ENCODE measurements at places on chromosomes 1 and 21. TPM values are rescaled to one million over a fixed set of nuclear protein-coding genes. Genes with fewer than 3 reads are reported as not detected.

GRCh38 chr1:33094971-33095604, 14.1 kb downstream of the AZIN2 start:
- peak; percentile 69 for DNase-seq

GRCh38 chr1:44640200-44640853, 34.0 kb downstream of the TMEM53 start:
- DNase-seq, result no peak

GRCh38 chr1:117598489-117598888, 7.4 kb upstream of the TENT5C start:
- DNase-seq, result no peak

TSSK3 gene
- polyA plus RNA-seq, result not detected

DIO1 gene
- polyA plus RNA-seq, result not detected

MRPL24 gene
- 91.4 TPM for polyA plus RNA-seq

PFDN2 gene
- 121 TPM for polyA plus RNA-seq

GRCh38 chr1:41487126-41488039, 2.9 kb upstream of the EDN2 start:
- DNase-seq, result peak; percentile 17

GRCh38 chr1:221234791-221235190, 355.5 kb downstream of the HLX start:
- peak; percentile 16 for DNase-seq

- DNase-seq, result peak; percentile 96
Observed at GRCh38 chr1:54273092-54273794, 73.3 kb downstream of the MRPL37 start.

GRCh38 chr1:5739561-5740078, 252.6 kb downstream of the NPHP4 start:
- DNase-seq, result no peak

- DNase-seq, result peak; percentile 60
Observed at GRCh38 chr1:78045926-78046778, at the start of gene GIPC2. Gene GIPC2 (plus strand): TSS chr1:78045966. CDS start chr1:78046095, 129 bp downstream.

- no peak for DNase-seq
Observed at GRCh38 chr1:114328361-114328904, 174.8 kb upstream of the SYT6 start.

IFNLR1 gene
- polyA plus RNA-seq, result not detected

IGSF3 gene
- polyA plus RNA-seq, result 0.08 TPM

DNA sequence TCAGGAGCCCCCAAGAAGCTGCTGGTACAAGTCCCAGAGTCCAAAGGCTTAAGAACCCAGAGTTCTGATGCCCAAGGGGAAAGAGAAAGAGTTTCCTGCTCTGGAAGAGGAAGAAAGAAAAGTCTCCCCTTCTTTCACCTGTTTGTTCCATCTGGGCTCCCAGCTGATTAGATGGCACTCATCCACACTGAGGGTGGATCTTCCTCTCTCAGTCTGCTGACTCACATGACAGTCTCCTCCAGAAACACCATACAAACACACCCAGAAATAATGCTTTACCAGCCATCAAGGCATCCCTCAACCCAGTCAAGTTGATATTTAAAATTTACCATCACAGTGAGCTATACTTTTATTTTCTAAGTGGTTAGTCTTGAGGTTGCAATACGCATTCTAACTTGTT, 257.9 kb downstream of the PAPPA2 start:
- peak; percentile 12 for DNase-seq

LCE2B gene
- not detected for polyA plus RNA-seq

- no peak for DNase-seq
Observed at GRCh38 chr1:42748021-42748420, 8.0 kb upstream of the CLDN19 start.

CTSS gene
- polyA plus RNA-seq, result 1.0 TPM

KCNT2 gene
- polyA plus RNA-seq, result 0.14 TPM

DNA sequence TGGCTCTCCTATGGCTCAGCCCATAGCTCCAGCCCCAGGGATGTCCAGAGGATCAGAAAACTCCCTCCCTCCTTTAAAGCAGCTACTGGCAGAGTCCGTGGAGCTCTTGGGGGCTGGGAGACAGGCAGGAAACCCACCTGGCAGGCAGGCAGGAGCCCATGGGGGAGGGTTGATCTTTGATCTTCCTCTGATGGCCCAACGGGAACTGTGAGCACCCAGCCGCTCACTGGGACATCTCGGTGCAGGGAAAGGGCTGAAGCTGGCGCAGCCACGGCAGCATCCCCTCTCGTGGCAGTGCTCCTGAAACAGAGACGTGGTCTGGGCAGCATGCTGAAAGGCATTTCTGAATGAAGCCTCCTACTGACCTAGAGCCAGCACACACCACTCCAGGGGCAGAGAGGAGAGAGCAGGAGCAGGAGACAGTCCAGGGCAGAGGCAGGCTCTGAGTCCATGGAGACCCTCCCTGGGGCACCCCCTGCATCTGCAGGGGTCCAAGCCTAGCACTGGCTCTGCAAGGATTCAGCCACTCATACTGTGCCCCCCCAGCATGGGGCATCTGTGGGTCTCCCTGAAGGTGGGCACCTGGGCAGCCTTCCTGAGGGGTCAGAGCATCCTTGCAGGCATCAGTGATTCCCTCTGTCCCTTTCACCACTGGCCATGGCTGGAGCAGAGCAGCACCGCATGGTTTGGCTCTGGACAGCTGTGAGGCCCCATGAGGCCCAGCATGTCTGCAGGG, 4.9 kb upstream of the SLX9 start:
- no peak for DNase-seq

- peak; percentile 51 for DNase-seq
Observed at GRCh38 chr1:212286556-212287131, 1.4 kb downstream of the PPP2R5A start.

CHRM3 gene
- polyA plus RNA-seq, result not detected

HSF2BP gene
- 1.6 TPM for polyA plus RNA-seq

DNA sequence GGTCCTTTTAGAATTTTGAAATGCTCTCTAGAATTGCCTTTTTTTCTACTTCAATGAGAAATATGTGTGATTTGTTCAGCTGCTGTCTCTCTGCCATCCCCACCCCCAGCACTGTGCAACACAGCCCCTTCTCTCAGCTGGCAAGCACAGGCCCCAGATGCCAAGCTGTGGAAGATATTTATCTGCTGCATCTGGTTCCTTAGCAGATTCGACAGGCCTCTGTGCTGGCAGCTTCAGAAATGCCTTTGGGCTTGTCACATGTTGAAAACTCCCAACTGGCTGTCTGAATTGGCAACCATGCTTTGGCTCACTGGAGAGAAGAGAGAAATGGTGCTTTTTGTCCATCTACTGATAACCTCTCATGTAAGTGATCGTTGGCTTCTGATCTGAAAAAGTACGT, 206.7 kb upstream of the C1orf87 start:
- peak; percentile 49 for DNase-seq

GPR3 gene
- 1.6 TPM for polyA plus RNA-seq

GRCh38 chr1:189987509-189987908, 490.2 kb downstream of the BRINP3 start:
- DNase-seq, result no peak

- DNase-seq, result no peak
Observed at GRCh38 chr1:199221371-199222150, 582.7 kb downstream of the PTPRC start.

GRCh38 chr1:209877087-209877764, 49.5 kb downstream of the UTP25 start:
- no peak for DNase-seq

SNX7 gene
- 90.6 TPM for polyA plus RNA-seq

DNA sequence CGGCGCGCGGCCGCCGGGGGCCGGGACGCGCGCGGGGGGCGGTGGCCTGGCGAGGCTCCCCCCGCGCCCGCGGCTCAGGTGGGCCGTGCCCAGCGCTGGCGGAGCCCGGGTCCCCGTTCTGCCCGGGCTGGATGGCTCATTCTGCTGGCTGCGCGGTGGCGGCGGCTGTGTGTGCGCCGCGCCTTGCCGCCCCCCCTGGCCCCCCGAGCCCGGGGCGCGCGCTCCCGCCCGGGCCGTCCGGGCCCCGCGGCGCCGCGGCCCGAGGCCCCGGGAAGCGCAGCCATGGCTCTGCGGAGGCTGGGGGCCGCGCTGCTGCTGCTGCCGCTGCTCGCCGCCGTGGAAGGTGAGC, at the start of gene EPHB2:
Gene EPHB2 (plus strand): TSS at position 139 of the 349 bp plus-strand sequence. CDS start 144 bp downstream, at position 283.
- peak; percentile 75 for DNase-seq

ETV3L gene
- not detected for polyA plus RNA-seq

HMCN1 gene
- polyA plus RNA-seq, result 2.1 TPM

ASCL5 gene
- polyA plus RNA-seq, result not detected

DNA sequence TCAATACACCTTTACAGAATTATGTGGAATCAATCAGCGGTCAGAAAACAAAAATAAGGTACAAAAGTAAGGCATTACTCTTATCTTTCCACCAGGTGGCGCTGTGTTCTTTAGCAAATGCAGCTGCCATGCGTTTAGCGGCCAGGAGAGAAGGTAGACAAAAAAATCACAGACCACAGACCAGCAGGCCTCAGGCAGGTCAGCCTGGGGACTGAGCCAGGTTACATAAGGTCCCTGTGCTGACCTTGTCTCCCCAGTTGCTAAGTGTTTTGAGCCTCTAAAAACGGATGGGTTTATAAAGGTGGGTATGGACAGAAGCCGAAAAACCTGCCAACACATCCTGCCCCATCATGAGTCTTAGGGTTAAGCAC, 2.8 kb downstream of the RGS16 start:
- DNase-seq, result peak; percentile 89

LRRIQ3 gene
- not detected for polyA plus RNA-seq

- DNase-seq, result no peak
Observed at GRCh38 chr1:171600862-171601261, 21.2 kb upstream of the MYOCOS start.

TRIM46 gene
- 1.6 TPM for polyA plus RNA-seq

- peak; percentile 94 for DNase-seq
Observed at GRCh38 chr1:24393892-24394291, 19.7 kb downstream of the STPG1 start.

- no peak for DNase-seq
Observed at GRCh38 chr21:39952265-39952664, 85.0 kb downstream of the PCP4 start.

RIPPLY3 gene
- polyA plus RNA-seq, result not detected

GRCh38 chr1:171335964-171336363, 22.0 kb downstream of the FMO4 start:
- no peak for DNase-seq

DNA sequence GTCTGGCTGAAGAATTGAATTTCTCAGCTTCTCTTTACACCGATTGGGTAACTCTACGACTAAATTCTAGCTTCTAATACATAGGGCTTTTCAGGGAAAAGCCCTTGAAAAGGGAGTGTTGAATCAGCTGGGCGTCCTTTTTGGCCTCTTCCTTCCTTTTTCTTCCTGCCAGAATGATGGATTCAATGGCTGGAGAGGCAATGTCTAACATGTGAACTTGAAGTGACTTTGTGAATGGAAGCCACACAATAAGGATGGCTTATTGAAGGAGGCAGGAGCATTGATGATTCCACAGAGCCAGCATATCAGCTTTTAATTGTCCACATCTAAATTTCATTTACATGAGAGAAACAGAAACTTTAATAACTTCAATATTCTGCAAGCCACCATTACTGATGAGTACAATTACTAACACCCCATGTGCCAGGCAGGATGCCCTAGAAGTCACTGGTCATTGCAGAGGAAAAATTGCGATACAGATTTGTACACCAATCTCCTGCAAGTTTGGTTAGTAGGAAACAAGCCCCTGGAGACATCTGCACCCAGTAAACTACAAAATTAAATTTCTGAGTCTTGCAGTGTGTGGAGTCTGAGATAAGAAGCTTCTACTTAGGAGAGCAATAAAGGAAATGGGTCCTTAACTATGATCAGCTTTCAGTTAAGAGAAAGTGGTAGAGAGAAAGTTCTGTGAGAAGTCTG, 56.1 kb downstream of the STYXL2 start:
- no peak for DNase-seq

DNA sequence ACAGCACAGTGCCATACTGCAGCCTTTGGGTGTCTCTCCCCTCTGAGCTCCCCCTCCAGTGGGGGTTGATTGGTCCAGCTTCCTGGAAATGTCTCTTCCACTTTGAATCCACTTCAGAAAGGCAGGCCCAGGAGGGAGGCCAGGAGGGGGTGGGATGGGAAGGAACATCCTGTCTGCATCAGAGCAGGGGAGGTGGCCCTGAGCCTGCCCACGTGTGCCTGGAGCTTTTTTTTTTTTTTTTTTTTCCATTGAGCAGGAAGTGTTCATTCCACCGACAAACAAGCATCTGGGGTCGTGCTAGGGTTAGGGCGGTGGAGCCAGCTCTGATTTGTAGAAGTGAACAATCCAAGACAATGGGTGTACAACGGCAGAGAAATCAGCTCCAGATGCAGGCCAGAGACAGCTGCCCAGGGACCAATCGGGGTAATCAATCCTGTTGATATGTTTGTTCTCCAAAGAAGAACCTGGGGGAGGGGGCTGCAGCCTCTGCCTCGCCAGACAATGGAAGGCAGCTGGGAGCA, 93.3 kb downstream of the SSBP3 start:
- peak; percentile 84 for DNase-seq

- DNase-seq, result no peak
Observed at GRCh38 chr1:230086151-230086550, 19.1 kb downstream of the GALNT2 start.

SPRR4 gene
- not detected for polyA plus RNA-seq

GRCh38 chr1:149949911-149950310, 13.2 kb upstream of the MTMR11 start:
- no peak for DNase-seq

MAEL gene
- polyA plus RNA-seq, result not detected

Data from GM23248 (cell line).